ENCODE measurements at places on chromosomes 7 and 10.

DNA sequence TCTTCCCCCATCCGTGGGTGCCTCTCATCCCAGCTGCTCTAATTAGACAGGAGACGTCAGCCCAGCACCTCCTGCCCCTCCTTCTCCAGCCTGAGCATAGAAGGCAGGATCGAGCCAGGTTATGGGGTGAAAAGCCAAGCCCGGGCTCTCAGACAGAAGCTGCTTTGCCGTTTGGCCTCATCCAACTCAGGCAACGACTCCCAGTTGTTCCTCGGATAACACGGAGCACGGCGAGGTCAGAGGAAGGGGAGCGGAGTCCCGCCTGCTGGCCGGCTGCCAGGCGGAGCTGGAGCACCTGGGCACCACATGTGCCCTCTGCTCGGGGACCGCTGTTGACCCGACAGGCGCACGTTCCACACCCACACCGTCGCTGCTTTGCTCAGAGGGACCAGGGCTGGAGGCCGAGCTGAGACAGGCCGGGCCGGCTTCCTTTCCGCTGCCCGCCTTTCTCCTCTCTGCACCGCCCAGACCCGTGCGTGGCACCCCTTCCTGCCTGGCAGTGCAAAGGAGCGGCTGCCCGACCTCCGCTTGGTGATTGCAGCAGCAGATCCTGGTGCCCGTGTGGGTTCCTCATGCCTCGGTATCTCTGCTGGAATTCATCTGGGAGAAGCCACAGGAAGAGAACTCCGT lies 21.6 kb upstream of the UNCX start:
- DNase-seq: no peak

DNA sequence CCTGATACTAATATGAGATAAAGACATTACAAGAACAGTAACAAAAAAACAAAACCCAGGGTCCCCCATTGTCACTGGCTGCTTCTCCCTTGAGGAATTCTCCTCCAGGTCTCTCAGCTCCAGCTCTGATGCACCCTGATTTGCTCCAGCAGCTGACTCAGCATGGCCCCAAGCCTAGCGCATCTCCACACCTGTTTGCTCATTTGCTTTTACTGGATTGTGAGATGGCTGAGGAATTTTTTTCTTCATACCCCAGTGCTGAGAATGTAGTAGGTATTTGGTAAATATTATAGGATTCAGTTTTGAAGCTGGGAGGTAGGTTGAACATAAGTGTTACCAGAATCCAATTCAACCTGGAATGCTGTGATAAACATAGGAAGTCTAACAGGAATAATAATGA lies 171.9 kb downstream of the PKD1L1 start:
- DNase-seq: no peak

GRCh38 chr7:149397470-149398043 lies 63.3 kb downstream of the ZNF777 start:
- no peak for DNase-seq

DNA sequence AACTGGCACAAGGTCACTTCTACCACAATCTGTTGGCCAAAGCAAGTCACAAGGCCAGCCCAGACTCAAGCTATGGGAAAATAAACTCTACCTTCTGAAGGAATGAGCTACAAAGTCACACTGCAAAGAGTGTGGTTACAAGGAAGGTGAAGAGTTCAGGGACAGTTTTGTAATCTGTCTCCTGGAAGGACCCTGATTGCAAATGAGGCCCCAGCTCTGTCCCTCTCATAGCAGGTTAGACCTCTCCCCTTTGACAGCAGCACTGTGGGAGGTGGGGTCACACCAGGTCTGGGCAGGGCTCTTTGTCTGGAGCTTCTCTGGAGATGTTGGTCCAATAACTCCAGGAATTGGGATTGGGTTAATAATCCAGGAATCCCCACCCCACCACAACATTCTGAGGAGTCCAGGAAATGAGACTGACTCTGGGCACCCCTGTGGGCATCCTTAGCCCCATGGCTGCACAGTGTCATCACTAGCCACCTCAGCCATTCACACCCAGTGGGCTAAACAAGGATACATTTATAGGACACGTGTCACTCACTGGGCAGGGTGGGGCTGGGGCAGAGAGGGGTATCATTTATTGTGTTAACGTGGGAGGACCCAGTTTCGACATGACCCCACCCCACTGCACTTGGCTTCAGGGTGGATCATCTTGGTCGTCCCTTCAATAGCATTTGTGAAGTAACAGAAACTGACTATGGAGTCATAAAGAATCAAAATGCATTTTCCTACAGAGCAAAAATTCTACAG lies 23.7 kb upstream of the C10orf105 start:
- no peak for DNase-seq

GRCh38 chr7:130227883-130228575 lies 20.4 kb downstream of the SSMEM1 start:
- no peak for DNase-seq

DNA sequence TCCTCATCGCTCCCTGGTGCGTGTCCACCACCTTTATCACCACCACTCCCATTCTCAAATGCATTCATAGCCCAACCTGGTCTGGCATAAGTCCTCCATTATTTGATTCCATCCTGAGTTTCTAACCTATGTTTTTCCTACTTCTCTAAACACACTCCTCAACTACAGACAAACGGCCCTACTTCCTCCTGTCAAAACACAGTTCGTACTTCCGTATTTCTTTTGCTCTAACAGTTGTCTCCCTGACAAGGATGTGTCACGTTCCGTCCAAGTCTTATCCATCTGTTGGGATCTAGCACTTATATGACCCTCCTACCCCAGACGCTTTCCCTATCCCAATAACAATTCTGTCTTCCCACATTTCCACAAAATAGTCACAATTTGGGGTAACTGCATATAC lies 46.8 kb downstream of the DOCK4 start:
- DNase-seq: no peak

- no peak for DNase-seq
These were observed 47.9 kb downstream of the STK32C start for GRCh38 chr10:132259702-132260482.

GRCh38 chr10:132397036-132397541 lies at the start of gene PWWP2B:
PWWP2B (plus strand) TSS chr10:132397200; CDS start chr10:132397227, 27 bp downstream.
- DNase-seq: no peak

GRCh38 chr10:107614939-107615685 lies 450.6 kb upstream of the SORCS1 start:
- DNase-seq: no peak

DNA sequence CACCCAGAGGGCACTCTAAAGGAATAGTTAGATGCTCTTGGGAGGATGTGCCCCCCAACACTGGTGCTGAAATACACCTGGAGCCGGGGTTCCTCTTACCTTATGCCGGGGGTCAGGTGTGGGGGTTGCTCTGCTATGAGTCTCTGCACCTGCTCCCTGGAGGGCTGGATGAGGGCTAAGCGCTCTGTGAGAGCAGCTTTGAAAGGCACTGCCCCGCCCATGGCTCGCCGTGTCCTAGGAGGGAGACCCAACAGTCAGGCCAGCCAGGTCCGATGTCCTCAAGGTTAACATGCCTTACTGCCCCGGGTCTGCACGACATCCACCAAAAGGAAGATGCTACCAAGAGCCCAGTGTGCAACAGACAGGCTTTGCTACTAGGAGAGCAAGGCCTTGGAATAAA lies 31.7 kb downstream of the PSPH start:
- DNase-seq: no peak

DNA sequence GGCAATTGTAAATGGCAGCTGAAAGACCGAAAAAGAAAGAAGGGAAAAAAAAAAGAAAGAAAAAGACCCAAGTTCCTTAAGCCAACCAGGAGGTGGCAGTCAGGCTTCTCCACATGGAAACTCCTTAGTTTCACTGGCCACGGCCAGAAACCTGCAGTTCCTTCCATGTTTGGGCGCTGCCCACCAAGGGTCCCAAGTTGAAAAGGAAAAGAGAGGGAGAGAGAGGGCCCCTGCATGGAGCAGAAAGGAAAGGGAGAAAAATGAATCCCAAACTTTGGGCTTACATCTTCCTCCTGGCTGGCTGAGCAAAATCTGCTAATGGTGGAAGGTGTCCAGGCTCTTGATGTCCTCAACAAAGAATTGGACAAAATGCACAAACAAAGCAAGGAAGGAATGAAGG lies 31.8 kb upstream of the ABCA13 start:
- DNase-seq: no peak

DNA sequence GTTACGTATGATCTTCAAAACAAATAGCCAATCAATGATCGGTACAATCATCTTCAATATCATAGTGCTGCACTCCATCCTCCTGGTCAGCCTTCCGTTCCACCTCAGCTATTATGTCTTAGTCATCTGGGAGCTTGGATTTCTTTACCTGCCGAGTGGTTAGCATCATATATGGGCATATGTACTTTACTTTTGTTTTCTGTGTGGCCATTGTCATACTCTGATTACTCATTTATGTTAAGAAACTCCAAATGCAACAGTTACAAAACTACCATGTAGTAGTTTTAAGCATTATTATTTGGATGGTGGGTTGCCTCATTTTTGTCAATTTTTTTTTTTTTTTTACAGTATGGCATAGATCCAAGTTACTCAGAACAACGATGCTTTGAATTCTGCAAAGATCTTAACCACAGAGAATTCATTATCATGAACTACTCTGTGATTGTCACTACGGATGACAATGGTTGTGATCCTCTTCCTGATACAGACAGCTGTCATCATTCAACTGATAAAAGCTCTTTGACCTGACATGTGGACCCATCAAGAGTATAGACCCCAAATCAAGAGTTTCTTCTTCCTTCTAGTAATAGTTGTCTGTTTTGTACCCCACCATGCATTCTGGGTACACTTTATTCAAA lies 52.1 kb upstream of the NME8 start:
- no peak for DNase-seq

DNA sequence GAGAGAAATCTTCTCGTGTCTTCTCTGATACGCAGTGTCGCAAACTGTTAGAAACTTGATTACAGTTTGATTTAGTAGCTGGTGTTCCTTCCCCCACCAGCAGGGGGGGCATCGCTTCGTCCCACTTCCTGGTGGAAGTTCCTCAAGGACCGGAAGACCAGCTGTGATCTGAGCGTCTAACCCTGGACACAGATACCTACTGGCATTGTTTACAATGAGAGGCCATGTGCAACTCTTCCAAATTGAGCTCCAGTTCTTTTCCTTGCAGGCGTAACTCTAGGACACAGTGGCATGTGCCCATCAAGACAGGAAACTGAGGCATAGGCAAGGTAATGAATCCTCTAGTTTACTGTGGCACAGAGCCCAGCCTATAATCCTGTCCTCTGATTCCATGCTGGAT lies 219.0 kb downstream of the CCDC3 start:
- DNase-seq: no peak

GRCh38 chr10:22780474-22780885 lies 66.1 kb upstream of the PIP4K2A start:
- peak; percentile 4 for DNase-seq

- no peak for DNase-seq
These were observed 30.6 kb downstream of the MXI1 start for GRCh38 chr10:110237894-110238480.
